ENCODE measurements at places on chromosomes 12 and 14. TPM values are rescaled to one million over a fixed set of nuclear protein-coding genes. Genes with fewer than 3 reads are reported as not detected.
A peak's percentile ranks its signal among the peaks of the same experiment; 100 is the strongest.

- no peak for DNase-seq
- no peak overlapping the region for H3K4me3 ChIP-seq
- H3K4me1 ChIP-seq = no peaks in the 10 kb centered on the region
- H3K36me3 ChIP-seq = no peaks in the 10 kb centered on the region
These were observed 53.7 kb upstream of the PELI2 start for GRCh38 chr14:56064513-56064912.

DNA sequence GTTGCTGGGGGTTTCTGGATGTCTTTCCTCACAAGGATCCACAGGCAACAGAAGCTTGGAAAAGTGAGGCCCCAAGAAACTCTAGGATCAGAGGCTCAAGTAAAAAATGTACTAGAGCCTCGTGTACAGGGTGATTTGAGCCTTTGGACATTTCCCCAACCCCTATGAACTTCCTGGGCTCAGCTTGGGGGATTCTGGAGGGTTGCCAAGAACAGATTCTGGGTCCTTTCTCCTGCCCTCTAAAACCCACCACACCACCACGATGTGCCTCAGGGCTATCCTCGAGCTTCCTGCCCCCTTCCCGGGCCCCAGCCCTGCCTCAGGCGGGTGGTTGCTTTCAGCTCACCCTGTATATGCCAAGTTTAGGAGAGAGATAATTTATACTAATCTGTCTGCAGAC lies 583 bp downstream of the FAM186B start:
- H3K27me3 ChIP-seq = no peaks in the 10 kb centered on the region
- no peak overlapping the region for H3K27ac ChIP-seq
- no peak overlapping the region for H3K4me3 ChIP-seq

DNA sequence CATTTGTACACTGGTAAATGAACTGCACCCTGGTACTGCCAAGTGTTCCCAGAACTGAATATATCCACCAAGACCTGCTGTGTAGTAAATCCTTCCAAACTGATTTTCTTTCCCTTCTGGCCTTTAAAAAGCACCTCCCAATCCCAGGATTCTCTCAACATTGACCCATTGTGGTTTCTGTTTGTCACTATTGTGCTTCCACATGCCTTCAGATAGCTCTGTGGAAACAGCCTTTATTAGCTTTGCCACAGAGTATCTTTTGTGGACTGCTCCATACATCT lies 949 bp upstream of the KIF21A start:
- H3K27me3 ChIP-seq = no peaks in the 10 kb centered on the region
- peak overlapping the region; percentile 87 for H3K27ac ChIP-seq
- no peak for DNase-seq

GRCh38 chr14:96050482-96050881 lies 11.3 kb downstream of the C14orf132 start:
- H3K4me1 ChIP-seq = no peaks in the 10 kb centered on the region
- H3K4me3 ChIP-seq = no peak overlapping the region
- H3K27ac ChIP-seq = no peak overlapping the region
- no peak for DNase-seq

DNA sequence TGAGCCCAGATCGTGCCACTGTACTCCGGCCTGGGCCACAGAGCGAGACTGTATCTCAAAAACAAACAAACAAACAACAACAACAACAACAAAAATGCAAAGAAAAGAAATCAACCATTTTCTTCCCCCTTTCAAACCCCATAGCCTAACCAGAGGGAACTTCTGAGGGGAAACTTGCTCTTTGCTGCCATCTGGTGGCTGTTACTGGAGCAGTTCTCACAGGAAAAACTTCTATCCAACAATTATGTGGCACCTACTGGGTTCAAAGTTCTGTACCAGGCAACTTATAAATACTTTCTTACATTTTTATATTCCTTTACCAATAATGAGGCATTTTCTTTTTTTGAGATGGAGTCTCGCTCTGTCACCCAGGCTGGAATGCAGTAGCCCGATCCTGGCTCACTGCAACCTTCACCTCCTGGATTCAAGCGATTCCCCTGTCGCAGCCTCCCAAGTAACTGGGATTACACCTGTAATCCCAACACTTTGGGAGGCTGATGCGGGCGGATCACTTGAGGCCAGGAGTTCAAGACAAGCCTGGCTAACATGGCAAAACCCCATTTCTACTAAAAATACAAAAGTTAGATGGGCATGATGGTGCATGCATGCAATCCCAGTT lies 50.9 kb upstream of the BICDL1 start:
- no peak overlapping the region for H3K4me3 ChIP-seq
- DNase-seq = peak; percentile 26
- H3K27ac ChIP-seq = no peak overlapping the region
- no peaks in the 10 kb centered on the region for H3K36me3 ChIP-seq
- no peaks in the 10 kb centered on the region for H3K4me1 ChIP-seq

DNA sequence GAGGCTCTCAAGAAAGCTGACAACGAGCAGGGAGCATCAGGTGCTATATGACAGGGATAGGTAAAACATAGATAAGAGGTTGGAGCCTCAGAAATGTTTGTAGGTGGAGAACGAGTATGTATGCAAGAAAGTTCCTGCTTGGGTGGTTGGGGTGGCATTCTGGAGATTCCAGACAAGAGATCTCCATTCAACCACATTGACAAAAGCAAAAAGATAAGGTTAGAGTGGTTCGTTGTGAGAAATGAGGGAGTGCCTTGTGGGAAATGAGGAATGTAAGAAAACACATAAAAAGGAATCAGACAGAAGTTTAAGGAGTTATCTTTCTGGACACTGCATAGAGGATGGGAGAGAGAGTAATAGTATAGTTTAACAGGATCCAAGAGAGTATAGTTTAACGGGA lies 290.3 kb downstream of the DPF3 start:
- no peak overlapping the region for H3K4me3 ChIP-seq
- no peaks in the 10 kb centered on the region for H3K27me3 ChIP-seq
- H3K4me1 ChIP-seq = no peaks in the 10 kb centered on the region
- H3K27ac ChIP-seq = no peak overlapping the region
- H3K36me3 ChIP-seq = no peaks in the 10 kb centered on the region
- DNase-seq = no peak

GRCh38 chr14:90503582-90503981 lies 106.8 kb downstream of the CALM1 start:
- H3K27ac ChIP-seq = no peak overlapping the region
- DNase-seq = peak; percentile 42
- no peaks in the 10 kb centered on the region for H3K36me3 ChIP-seq
- H3K4me1 ChIP-seq = no peaks in the 10 kb centered on the region
- H3K27me3 ChIP-seq = no peaks in the 10 kb centered on the region

DNA sequence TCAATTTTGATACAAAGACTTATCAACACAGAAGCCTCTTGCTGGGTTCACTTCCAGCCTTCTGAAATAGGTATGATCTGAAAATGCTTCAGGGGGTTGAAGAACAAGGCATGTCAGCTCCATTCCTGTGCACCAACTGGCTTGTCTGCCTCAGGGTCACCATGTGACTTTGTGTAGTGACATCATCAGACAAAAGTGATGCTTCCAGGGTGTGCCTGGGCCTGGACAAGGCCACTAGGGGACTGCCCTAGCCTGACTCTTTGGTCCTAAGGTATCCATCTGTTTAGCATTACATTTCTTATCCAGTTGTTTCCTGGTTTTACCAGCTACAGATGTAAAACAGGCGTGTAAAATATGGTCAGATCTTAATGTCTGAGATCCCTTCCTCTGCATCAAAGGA lies 155.6 kb downstream of the CAND1 start:
- H3K4me1 ChIP-seq = no peaks in the 10 kb centered on the region
- no peak overlapping the region for H3K27ac ChIP-seq
- DNase-seq = no peak
- H3K36me3 ChIP-seq = no peaks in the 10 kb centered on the region
- H3K27me3 ChIP-seq = no peaks in the 10 kb centered on the region

- peaks cover 21% of the 10 kb centered on the region for H3K36me3 ChIP-seq
- no peaks in the 10 kb centered on the region for H3K27me3 ChIP-seq
- H3K27ac ChIP-seq = peak overlapping the region; percentile 44
- H3K4me1 ChIP-seq = no peaks in the 10 kb centered on the region
These were observed 25.6 kb downstream of the NIN start for GRCh38 chr14:50805396-50805795.

DNA sequence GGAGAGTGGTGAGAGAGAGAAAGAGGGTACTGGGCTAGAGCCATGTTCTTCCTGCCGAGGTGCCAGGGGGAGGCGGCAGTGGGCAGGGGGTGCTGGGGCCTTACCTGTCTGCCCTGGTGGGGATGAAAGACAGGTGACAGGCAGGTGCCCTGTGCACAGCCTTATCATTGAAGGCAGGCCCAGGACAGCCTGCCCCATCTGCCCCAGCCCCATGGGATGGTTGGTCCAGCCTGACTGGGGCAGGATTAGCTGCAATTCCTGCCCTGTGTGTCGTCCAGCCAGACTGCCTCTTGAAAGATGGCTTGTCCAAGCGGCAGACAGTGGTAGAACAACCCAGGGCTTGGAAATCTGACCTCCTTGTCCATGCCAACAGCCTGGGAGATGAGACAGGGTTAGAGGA lies 67.2 kb downstream of the TSPAN11 start:
- no peak for DNase-seq
- H3K27me3 ChIP-seq = no peaks in the 10 kb centered on the region
- H3K36me3 ChIP-seq = no peaks in the 10 kb centered on the region
- H3K4me1 ChIP-seq = no peaks in the 10 kb centered on the region
- H3K4me3 ChIP-seq = no peak overlapping the region

DNA sequence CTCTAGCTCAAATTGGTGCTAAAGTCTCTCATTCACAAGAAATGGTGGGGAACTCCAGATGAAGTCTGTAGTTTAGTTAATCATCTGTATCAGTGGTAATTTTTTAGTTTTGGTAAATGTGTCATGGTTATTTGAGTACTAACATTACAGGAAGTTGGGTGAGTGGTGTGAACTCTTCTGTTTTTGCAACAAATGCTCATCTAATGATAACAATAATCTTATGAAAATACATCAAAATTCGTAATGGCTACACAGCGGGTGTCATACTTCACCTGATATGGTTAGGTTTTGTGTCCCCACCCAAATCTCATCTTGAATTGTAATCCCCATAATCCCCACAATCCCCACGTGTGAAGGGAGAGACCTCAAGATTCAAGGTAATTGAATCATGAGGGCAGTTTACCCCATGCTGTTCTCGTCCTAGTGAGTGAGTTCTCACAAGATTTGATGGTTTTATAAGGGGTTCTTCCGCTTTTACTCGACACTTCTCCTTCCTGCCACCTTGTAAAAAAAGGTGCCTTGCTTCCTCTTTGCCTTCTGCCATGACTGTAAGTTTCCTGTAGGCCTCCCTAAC lies 209.3 kb upstream of the FOXN3 start:
- no peak overlapping the region for H3K4me3 ChIP-seq
- H3K27ac ChIP-seq = no peak overlapping the region
- no peak for DNase-seq
- H3K4me1 ChIP-seq = peaks cover 8% of the 10 kb centered on the region
- H3K27me3 ChIP-seq = no peaks in the 10 kb centered on the region

DNA sequence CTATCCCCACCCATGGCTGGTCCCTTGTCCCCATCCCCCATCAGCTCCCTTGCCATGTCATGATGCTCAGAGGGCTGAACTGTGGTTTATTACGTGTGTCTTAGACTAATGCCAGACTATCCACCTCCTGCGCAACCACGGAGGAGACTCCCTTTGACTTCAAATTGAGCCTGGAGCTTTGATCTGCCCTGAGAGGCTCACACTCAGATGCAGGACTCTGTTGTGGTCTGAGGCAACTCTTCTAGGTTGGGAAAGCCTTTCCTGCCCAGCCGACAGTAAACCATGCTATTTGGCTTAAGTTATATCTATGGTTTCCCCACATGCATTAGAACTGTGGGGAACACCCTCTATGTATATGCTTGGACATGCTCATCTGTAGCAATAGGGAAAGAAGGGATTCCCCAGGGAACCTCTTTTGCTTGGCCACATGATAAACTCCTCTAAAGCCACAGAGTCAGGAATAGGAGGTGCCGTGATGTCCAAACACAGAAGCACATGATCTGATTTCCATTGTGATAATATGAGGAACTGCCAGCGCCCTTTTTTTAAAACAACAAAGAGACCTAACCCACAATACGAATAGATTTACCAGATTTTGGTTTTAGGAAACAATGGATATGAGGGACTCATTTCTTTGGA lies 11.1 kb upstream of the LGALS3 start:
- H3K36me3 ChIP-seq = no peaks in the 10 kb centered on the region
- peaks cover 53% of the 10 kb centered on the region for H3K4me1 ChIP-seq
- H3K27me3 ChIP-seq = no peaks in the 10 kb centered on the region
- no peak for DNase-seq
- peak overlapping the region; percentile 93 for H3K27ac ChIP-seq

- no peak overlapping the region for H3K27ac ChIP-seq
- DNase-seq = no peak
- no peaks in the 10 kb centered on the region for H3K27me3 ChIP-seq
These were observed 60.8 kb upstream of the EEA1 start for GRCh38 chr12:92989715-92990484.

DNA sequence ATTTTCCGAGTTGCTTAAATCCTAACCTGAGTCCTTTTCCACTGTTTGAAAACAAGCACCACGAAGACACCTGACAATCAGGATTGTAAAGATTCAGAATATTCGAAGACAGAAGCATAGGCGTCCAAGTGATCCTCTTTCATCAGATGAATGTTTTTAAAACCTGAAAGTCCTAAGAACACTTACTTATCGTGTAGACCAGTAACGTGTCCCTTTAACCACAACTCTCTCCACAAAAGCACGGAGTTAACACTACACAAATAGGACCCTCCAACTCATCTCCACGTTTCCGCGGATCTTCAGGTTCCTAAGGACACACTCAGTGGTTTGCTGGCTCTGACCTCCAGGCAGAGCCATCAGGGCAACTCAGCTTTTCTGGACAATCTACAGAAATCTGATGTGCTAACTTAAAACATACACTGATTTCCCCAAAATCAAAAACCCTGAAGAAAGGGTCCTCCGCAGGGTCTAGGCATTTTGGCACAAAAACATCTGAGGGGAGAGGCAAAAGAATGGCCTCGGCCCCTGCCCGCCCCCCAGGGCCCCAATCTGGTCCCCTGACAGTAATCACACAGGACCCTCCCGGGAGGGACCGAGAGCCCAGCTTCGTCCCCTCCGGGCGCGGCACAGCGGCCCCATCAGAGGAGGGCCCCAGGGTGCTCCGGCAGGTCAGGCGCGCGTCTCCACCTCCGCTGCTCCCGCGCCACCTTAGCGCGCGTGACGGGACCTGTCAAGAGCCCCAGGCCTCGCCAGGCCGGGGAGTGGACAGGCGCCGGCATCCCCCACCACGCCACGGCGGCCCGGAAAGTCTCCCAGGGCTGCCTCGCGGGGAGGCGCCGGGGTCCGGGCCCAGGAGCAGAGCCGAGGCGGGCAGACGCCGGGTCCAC lies 925 bp downstream of the DICER1 start:
- H3K4me3 ChIP-seq = peak overlapping the region; percentile 58
- peak overlapping the region; percentile 94 for H3K27ac ChIP-seq
- H3K4me1 ChIP-seq = peaks cover 1% of the 10 kb centered on the region
- no peaks in the 10 kb centered on the region for H3K36me3 ChIP-seq

- no peaks in the 10 kb centered on the region for H3K27me3 ChIP-seq
- DNase-seq = no peak
- H3K4me1 ChIP-seq = peaks cover 23% of the 10 kb centered on the region
- H3K27ac ChIP-seq = no peak overlapping the region
- H3K4me3 ChIP-seq = no peak overlapping the region
These were observed 479.8 kb downstream of the ZFP36L1 start for GRCh38 chr14:68312884-68313610.

- H3K4me1 ChIP-seq = no peaks in the 10 kb centered on the region
- no peaks in the 10 kb centered on the region for H3K36me3 ChIP-seq
- no peaks in the 10 kb centered on the region for H3K27me3 ChIP-seq
- no peak overlapping the region for H3K27ac ChIP-seq
- DNase-seq = no peak
These were observed 19.1 kb upstream of the RIN3 start for GRCh38 chr14:92494512-92494911.

Gene AKAP3
- 3.2 TPM for total RNA-seq

Gene RERGL
- total RNA-seq = 1.8 TPM

Gene GABARAPL1
- total RNA-seq = 249 TPM

Gene SLCO1B3
- not detected for total RNA-seq

Gene CSRP2
- total RNA-seq = 36.7 TPM

Gene POTEG
- not detected for total RNA-seq

Gene PDE3A
- total RNA-seq = 183 TPM

Gene CD69
- 6.4 TPM for total RNA-seq

Gene TMTC1
- 61.3 TPM for total RNA-seq
